ENCODE measurements at places on chromosomes 4 and X.

- DNase-seq = no peak
Measured at GRCh38 chrX:40130207-40130606, 32.4 kb upstream of the BCOR start.

DNA sequence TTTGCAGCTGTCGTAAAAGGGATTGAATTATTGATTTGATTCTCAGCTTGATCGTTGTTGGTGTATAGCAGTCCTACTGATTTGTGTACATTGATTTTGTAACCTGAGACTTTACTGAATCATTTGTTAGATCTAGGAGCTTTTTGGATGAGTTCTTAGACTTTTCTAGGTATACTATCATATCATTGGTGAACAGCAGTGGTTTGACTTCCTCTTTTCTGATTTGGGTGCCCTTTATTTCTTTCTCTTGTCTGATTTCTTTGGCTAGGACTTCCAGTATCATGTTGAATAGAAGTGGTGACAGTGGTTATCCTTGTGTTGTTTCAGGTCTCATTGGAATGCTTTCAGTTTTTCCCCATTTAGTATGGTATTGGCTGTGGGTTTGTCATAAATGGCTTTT, 8.4 kb downstream of the APOOL start:
- no peak for DNase-seq

DNA sequence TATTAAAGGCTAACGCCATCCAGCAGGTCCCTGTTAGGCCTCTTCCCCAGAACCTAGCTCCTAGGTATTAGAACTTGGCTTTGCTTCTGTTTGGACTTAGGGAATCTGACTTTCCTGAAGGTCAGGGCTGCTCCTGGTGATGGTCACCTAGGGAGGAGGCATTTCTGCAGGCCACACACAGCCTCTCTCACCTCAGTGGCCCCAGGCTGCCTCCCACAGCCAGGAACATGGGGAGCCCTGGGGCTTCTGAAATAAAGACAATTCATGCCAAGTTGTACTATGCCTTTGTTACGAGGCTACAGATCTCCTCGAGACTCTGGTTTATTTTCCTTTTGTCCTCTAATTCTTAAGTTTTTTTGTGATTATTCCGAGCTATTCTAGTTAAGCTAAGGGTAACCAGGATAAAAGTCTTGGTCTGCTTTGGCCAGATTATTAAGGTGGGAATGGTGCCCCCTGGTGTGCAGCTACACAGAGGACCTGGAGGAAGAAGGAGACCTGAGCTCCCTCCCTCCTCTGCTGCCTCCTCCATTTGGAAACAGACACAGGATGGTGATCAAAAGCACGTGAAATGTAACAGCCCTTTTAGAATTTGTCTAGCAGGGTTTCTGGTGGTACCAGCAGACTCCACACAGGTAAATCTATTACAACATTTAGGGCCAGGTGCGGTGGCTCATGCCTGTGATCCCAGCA, 131.0 kb downstream of the DCLK2 start:
- no peak for DNase-seq

DNA sequence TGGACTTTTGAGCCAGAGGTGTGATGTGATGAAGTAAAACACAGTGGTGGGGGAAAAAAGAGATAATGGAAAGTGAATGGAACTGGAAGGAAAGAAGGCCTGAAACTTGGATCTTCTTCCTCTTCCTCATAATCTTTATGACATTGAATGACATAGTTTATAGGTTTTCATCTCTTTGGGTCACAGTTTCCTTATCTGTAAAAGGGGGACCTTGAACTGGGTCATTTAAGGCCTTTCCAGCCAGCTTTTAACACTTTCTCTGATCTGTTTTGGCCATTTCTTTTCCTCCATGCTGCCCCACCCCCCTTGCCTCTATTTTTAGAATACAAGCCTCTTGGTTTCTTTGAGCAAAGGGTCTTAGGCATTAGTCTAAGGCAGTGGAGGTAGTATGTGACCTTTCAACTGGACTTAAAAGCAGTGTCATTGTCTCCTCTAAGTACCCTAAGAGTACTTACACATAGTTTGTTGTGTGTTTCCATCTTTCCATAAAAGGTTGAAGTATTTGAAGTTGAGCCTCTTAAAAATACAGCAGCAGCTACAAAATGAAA, 7.8 kb downstream of the CPEB2 start:
- DNase-seq = no peak

DNA sequence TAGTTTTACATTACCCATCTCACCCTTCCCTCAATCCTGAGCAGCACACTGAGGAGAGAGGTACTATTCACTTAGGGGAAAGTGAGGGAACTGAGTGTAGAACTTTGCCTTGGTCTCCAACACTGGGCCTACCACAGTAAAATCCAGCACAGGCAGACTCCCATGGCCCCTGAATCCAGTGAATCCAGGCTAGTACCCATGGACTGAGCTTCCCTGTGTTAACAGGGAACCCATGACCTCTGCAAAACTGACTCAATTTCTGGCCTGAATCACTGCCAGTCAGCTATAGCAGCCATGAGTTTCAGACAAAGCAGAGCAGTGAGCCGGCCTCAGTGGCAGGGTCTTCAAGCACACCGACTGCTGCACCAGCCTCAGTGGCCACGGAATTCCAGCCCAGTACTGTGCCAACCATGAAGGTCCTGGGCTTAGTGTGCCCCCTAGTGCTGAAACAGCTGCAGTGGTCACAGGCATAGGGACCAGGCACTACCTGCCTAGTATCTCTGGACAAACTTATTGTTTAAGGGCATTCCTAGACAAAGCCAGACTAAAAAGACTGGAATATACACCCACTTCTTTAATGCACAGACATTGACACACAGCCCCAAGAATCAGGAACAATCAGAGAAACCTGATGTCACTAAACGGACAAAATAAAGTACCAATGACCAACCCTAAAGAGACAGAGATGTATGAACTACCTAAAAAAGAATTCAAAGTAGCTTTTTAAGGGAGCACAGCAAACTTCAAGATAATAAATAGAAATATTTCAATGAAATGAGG, 127.4 kb upstream of the RPL34 start:
- peak; percentile 40 for DNase-seq

DNA sequence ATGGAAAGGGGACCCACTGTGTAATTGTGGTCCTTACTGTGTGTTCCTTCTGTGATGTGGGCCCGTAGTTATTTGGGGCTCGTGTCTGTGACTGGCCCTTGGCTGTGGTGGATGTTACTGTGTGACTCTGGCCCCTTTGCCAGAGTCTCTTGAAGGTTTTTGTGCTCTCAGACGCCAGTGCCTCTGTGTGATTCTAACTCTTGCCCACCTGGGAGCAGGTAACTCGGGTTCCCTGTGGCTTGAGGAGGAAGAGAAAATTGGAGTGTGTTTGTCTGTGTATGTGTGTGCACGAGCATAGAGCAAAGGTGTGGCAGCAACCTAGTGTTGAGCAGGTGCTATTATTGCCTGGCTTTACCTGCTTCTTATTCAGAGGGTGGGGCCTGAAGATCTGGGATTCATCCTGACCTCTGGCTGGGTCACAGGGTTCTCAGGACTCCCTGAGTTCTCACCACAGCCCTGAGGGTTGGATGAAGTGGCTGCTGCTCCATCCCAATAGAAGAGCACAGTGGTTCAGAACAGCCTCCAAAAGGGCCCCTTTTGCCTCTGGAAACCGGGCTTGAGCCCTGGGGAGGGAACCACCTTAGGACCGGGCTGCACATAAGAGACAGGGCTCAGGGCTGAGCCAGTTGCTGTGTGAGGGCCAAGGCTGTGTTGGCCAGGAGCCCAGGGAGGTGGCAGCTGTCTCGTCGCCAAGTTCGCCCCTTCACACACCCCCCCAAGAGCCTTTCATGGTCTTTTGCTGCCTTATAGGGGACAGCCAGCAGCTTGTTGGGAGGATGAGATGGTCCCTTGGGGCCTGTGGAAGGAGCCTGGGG, 1.3 kb downstream of the RBM10 start:
- no peak for DNase-seq

DNA sequence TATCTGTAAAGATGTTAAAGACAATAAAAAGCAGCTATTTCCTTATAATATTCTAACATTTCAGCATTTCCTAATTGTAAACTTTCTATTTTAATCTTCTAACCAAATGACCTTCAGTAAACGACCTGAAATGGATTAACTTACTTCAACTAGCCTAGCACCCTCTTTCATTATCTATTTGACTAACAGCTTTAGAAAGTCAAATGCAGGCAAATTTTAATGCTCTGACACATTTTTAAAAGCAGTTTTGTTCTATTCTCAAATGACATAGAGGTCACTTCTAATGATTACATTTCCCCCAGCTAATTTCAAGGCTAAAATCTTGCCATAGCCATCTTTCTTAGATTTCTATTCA, 41.9 kb downstream of the SLC7A11 start:
- no peak for DNase-seq

DNA sequence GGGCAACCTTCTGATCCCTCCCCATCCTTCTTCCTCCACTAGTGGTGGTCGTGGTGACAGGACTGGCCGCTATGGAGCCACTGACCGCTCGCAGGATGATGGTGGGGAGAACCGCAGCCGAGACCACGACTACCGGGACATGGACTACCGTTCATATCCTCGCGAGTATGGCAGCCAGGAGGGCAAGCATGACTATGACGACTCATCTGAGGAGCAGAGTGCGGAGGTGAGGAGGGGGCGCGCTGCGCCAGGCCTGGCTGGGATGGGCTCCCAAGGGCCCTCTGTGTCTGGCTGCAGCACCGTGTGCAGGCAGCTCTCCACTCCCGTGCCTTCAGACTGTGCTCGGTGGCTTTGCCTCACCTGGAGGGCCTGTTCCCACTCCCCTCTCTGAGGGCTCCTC, 24.3 kb downstream of the RBM10 start:
- DNase-seq = no peak

- no peak for DNase-seq
Measured at GRCh38 chrX:151030845-151031244, 47.7 kb downstream of the HMGB3 start.

GRCh38 chrX:119482041-119482440, 13.8 kb downstream of the SLC25A5 start:
- DNase-seq = no peak

DNA sequence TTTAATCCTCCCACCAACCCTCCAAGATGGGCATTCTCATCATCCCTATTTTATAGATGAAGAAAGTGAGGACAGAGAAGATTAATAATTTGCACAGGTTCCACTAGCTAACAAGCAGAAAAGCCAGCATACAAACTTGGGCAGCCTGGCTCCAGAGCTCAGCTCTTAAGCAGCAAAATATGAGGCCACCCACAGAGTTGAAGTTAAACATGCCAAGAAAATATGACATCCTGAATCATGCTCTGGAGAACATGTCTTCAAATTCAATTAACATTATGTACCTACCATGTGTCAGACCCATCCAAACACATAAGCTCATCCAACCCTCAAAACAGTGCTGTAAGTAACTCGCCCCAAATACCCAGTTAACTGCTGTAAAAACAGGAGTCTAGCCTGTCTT, 33.9 kb downstream of the USP46 start:
- no peak for DNase-seq

- DNase-seq = no peak
Measured at GRCh38 chr4:150722908-150723362, 141.0 kb downstream of the MAB21L2 start.

- DNase-seq = no peak
Measured at GRCh38 chr4:4349867-4350266, 37.0 kb upstream of the NSG1 start.

- no peak for DNase-seq
Measured at GRCh38 chr4:159013692-159014091, 89.2 kb upstream of the RAPGEF2 start.

GRCh38 chr4:123667496-123667895, 270.9 kb downstream of the SPRY1 start:
- DNase-seq = no peak

DNA sequence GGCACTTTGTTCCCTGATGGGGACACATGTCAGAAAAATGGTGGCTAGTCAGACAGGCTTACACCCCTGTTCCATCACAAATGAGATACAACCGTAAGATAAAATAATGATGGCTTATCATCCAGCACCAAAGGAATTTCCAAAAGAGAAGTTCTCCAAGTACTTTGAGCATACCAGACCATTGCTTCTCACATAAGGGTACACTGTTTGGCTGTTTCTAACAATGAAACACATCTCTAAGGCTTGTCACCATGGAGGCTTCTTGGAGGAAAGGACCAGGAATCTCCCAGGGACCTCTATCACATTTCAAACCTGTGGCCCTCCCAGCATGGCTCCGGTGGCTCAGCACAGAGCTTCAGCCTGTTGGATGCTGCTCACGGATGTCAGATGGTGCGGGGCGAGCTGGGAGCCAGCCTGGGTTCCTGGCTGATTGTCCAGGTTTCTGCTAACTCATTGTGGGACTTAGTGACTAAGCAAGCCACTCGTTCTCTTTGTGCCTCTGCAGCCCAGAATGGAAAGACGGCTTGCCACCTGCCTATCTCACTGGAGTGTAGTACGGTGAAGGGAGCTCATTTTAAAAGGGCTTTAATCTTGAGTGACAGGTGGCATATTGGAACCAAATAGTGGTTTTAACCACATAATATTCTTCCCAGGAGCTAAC, 54.5 kb downstream of the FHDC1 start:
- DNase-seq = no peak

GRCh38 chrX:136768469-136769084, 12.2 kb downstream of the ARHGEF6 start:
- peak; percentile 45 for DNase-seq

DNA sequence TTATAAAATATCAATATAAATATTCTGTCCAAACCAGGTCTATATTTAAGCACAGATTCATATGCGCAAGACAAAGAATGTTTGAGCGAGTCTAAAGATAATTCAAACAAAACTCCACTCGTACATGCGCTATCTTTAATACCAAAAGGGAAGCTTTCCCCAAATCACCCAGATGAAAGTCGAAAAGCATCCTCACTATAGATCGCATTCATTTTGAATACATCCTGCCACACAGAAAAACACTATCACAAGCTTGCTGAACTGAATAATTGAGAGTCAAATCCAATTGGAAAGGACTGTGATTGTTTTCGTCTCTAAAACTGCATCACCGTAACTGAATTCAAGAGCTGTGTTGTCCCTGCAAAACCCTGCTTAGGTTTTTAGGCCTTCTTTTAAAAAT, 685 bp downstream of the TASL start:
- no peak for DNase-seq

DNA sequence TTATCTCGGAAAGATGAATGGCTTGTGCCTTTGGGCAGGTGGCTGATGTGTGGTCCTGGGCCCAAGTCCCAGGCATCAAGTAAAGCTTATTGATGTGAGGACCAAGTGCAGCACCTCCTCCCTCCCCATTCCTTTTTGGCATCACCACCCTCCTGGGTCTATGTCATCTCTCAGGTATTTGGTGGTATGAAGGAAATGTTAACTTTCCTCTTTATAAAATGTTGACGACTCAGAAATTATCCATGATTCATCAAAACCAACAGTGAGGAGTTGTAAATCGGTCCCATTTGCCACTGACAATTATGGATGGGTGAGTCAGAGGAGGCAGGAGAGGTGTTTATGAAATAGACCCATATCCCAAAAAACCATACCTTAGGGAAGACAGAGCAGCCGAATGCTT, 229.4 kb upstream of the GATB start:
- DNase-seq = no peak

- DNase-seq = no peak
Measured at GRCh38 chr4:109547394-109547793, 12.7 kb upstream of the MCUB start.

DNA sequence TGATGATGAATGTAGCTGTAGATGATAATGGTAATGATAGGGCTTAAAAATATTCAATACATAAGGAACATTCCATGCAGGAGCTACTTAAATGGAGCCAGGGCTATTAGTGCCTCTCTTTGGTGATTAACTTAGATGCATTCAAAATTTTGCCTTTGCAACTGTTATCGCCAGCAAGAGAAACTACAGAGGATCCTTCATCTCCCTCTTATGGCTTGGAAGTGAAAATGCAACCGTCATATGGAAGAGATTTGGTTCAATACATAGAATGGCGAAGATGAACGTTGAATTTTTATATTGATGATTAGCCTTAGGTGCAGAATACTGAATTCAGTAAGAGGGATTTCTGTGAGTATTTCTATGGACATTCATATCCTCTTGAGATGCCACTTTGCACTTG, 134.5 kb upstream of the NLGN4X start:
- DNase-seq = no peak
